ENCODE measurements at places on chromosomes 6 and 20.
A peak's percentile ranks its signal among the peaks of the same experiment; 100 is the strongest.

DNA sequence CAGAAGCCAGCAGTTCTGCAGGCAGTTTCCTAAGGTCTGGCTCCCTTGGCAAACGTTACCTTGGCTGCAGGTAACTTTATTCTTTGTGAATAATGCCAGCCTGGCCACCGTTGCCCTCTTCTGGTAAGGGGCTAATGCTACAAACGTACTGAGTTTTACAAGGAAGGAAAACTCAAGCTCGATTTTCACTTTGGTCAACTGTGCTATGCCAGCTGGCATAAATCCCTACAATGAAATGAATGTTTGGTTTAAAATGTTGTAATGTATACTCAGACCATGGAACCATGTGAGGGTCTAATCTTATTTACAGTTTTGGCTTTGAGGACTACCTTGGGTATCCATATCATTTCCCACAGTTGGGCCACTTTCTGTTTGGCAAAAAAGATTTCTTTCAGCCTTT, 101.4 kb downstream of the SLX4IP start:
- DNase-seq = no peak

DNA sequence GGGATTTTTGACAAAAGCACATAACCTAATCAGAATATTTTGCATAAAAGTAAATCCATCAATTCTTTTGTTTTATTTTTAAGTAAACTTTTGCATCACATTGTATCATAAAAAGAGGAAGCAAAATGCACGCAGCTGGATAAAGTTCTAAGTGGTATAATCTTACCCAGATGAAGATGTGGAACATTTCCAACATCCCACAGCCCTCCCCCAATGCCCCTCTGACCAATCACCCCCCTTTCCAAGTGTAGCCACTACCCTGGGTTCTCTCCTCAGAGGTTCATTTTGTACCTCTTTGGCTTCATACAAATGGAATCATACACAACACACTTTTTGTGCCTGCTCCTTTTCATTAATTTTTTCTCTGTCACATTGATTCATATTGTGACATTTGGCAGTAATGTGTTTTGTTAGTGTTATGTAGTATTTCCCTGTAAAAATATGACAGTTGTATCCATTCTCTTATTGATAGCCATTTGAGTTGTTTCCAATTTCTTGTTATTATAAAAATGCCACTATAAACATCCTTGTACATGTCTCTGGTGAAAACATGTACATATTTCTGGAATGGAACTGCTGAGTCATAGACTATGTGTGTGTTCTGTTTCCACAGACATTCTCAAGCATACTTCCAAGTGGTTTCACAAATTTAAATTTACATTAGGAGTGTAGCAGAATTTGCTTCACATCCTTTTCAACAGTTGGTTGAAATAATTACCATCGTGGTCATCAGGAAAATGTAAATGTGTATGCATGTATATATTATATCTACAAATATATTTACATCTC, 92.9 kb upstream of the SYNDIG1 start:
- no peak for DNase-seq

DNA sequence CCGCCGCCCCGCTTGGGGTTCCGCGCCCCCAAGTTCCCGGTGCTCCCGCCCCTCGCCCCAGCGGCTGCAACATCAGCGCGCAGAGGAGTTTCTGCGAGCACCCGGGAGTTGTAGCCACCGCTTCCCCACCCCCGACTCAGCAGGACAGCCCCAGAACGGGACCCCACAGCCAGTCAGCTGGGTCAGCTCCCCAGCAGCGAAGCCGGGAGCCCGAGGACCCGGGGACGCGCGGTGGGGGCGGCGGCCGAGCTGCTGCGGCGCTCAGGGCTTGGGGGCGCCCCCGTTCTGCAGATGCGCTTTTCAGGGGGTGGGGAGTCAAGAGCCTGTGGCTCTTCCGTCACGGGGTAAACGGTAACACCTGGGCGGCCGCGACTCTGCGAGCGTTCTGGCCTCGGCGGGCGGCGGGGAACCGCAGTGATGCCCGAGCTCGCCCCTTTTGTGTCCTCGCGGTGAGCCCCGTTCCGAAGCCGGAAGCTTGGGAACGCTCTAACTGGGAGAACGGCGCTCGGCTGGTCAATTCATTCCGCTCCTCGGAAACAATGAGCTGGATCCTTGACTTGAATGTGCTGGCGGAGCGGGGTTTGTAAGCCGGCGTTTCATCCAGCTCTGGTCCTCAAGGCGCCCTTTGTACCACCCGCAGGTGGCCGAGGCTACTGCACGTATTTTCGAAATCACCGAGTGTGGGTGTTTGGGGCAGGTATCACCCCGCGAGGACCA, 774 bp downstream of the PLEKHG1 start:
- peak; percentile 94 for DNase-seq

GRCh38 chr20:60420676-60421229, 462.5 kb downstream of the CDH26 start:
- no peak for DNase-seq

DNA sequence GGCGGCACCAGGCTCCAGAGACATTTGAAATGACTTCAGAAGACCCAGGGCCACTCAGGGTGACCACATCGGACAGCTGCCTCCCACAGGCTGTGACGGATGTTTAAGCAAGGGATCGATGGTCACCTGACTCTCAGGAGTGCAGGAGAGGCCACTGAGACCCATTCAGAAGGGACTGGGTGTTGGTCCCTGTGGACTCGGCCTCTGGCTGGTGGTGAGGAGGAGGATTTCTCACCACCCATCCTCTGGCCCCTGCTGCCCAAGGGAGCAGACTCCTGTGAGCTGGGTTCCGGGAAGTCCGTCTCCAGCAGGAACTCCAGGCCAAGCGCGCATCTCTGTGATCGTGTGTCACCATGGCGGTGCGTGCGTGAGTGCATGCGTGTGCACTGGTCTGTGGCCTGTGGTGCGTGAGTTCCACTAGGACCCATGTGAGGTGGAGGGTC, 25.5 kb downstream of the NPEPL1 start:
- DNase-seq = no peak

- DNase-seq = no peak
Observed at GRCh38 chr6:35382015-35382414, 39.7 kb downstream of the PPARD start.

DNA sequence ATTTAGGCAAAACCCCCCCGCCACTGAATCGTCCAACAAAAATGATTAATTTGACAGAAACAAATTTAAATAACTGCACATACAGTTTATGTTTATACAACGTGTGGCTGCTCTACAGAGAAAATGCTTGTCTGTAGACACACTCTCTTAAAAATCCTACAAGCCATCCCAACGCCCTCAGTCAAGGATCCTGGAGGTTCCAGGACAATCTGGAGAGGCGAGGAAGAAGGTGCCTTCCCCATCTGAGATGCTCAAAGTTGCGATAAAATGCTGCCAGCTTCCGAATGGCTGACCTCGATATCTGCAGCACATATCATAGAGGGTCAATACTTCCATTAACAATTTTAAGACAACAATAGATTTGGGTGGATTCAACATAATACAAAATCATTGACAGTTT, 25.3 kb downstream of the ZNF217 start:
- no peak for DNase-seq

DNA sequence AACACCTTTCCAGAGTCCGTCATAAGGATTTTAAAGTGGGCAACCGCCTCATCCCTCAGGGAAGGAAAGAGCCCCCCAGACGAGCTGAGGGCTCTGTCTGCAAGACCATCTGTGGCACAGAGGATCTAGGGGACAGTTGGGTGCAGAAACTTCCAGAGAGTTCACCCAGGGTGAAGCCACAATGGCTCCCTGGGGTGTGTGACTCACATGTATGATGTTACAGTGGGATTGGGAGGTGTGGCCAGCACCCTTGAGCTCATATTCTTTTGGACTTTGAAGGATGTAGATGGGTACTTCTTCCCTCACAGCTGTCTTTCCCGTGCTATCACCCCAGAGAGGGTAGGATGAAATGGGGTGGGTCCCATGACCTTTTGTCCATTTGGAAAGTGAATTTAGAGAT, 95.5 kb downstream of the NCR2 start:
- DNase-seq = no peak

GRCh38 chr6:106858653-106859092, 115.9 kb downstream of the CD24 start:
- no peak for DNase-seq

- no peak for DNase-seq
Observed at GRCh38 chr20:59017493-59018231, 1.6 kb upstream of the TUBB1 start.

DNA sequence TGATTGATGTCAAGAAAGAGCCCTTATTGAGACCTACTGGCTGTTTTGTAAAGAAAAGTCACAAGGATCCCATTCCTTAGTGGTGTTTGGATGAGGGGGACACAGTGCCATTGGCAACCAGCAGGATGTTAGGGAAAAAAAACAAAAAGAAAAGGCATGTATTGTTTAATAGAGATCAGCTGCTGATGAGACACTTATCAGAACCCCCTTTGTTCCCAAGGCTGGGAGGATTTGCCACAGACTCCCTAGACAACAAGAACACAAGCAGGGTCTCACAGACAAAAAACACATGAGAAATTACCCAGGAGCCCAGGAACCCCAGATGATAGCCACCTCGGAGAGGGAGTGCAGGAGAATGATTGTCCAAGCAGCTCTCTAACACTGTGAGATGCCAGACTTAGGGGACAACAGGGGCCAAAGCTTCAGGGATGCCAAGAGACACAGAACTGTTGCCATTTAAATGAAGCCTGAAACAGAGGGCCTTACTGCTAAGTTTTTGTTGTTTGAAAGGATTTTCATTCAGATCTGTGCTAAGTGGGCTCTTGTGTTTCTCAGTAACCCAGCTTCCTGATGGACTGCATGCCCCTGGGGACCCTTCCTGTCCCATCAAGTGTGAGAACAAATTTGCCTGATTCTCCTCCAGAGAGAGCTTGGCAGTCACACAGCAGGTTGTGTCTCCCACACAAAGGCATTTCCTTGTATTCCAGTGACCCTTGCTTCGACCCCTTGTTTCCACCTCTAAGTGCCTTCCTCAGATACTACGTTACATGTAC, 48.7 kb upstream of the HEY2 start:
- DNase-seq = peak; percentile 14

DNA sequence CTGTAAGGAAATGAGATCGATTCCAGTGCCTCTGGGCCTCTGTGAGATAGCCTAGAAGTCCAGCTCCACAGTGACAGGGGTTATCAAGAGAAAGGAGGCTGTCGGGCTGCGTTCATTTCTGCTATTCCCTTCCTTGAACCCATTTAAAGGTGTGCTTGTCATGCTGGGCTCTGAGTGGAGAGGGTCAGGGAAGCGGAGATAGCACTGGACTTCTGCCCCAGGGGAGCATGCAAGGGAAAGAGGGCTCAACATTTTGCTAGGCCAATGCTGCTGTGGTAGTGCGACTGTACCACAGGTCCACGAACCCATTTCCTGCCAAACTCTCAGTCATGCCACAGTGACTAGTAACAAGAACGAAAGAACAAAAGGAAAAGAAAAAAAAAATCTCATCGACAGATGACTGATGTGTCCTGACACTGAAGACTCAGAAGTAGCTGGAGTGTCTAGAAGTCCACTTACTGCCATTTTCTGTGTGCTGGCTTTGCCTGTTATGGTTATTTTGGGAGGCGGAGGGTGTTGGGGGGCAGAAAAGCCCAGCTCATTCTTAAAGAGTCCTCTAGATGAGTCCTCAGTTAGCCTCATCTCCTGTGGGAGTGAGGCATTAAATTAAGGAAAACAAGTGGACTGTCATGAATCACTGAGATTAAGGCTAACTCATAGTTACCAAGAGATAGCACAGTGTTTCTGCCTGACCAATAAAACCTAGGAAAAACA, 8.1 kb downstream of the NEDD9 start:
- no peak for DNase-seq

GRCh38 chr6:131931063-131931750, 20.0 kb downstream of the CCN2 start:
- DNase-seq = no peak

- no peak for DNase-seq
Observed at GRCh38 chr20:62872184-62872847, 10.7 kb upstream of the TCFL5 start.

- peak; percentile 56 for DNase-seq
Observed at GRCh38 chr6:6665555-6666243, 77.2 kb downstream of the LY86 start.

GRCh38 chr20:46708172-46708860, 1.1 kb upstream of the SLC2A10 start:
- DNase-seq = no peak

GRCh38 chr20:13223736-13224520, 2.9 kb downstream of the ISM1 start:
- DNase-seq = no peak

DNA sequence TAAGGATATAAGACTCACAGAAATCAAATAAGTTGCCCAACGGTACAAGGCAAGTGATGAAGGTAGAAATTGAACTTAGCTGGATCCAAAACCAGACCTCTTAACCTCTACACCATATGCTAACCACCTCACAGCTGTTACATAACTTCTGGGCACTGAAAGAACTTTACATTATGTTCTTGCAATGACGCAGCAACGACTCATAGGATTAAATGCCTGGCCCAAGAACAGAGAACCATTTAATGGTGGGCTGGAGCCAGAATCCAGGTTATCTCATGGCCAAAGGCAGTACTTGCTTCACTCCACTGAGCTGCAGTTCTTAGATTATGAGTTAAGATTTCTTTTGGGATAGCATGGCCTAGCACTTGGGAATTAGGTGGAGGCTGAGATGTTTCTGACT, 4.4 kb downstream of the TRMT6 start:
- no peak for DNase-seq

DNA sequence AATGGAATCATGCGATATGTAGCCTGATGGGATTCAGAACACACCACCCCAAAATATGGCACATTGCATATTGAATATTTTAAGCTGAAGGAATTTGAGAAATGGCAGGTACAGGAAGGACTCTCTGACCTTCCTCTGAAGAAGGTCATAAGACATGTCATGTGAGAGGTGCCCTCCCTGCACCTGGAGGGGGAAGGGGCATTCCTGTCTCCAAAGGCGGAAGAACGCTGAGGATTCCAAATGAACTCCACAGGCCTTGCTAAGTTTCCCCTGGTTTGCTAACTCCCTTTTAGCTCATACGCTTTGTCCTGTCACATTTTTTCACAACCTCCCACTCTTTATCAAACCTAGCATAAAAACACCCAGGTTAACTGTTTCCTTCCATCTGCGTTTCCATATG, 347.8 kb downstream of the CDKAL1 start:
- DNase-seq = no peak

- no peak for DNase-seq
Observed at GRCh38 chr6:74757813-74758212, 448.0 kb downstream of the COL12A1 start.

- peak; percentile 59 for DNase-seq
Observed at GRCh38 chr20:52676283-52676995, 295.7 kb upstream of the TSHZ2 start.

GRCh38 chr6:90911642-90912041, 324.8 kb upstream of the MAP3K7 start:
- DNase-seq = no peak

GRCh38 chr6:134115715-134116074, 63.3 kb upstream of the SLC2A12 start:
- DNase-seq = no peak
